ENCODE measurements at places on chromosomes 11 and 22. TPM values are rescaled to one million over a fixed set of nuclear protein-coding genes. Genes with fewer than 3 reads are reported as not detected.

GRCh38 chr11:14065141-14065540 is 102.6 kb downstream of the SPON1 start:
- DNase-seq = no peak

GRCh38 chr11:17733261-17733660 is 1.3 kb upstream of the KCNC1 start:
- no peak for DNase-seq

DNA sequence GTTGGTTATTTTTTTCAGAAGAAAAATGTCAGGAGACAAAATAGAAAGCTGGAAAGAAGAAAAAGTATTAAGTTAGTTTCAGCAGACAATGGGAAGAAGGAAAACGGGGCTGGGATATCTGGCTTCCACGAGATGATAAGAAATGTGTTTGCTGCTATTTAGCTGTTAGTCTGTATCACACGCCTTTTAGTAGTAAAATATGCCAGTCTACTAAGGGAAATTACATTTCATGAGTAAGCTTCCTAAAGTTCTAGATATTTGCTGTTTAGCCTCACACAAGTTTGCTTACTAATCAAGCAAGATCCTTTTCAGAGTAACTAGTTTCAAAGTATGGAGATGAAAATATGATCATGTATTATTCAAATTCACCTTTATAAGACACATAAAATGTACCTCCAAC is 1.5 kb downstream of the OR51B4 start:
- DNase-seq = no peak

GRCh38 chr22:26804911-26805539 is 147.6 kb downstream of the MIAT start:
- DNase-seq = no peak

ASPHD2 gene
- 10.0 TPM for total RNA-seq

All from GM23338 (cell line).